ENCODE measurements at places on chromosomes 6 and 20.

DNA sequence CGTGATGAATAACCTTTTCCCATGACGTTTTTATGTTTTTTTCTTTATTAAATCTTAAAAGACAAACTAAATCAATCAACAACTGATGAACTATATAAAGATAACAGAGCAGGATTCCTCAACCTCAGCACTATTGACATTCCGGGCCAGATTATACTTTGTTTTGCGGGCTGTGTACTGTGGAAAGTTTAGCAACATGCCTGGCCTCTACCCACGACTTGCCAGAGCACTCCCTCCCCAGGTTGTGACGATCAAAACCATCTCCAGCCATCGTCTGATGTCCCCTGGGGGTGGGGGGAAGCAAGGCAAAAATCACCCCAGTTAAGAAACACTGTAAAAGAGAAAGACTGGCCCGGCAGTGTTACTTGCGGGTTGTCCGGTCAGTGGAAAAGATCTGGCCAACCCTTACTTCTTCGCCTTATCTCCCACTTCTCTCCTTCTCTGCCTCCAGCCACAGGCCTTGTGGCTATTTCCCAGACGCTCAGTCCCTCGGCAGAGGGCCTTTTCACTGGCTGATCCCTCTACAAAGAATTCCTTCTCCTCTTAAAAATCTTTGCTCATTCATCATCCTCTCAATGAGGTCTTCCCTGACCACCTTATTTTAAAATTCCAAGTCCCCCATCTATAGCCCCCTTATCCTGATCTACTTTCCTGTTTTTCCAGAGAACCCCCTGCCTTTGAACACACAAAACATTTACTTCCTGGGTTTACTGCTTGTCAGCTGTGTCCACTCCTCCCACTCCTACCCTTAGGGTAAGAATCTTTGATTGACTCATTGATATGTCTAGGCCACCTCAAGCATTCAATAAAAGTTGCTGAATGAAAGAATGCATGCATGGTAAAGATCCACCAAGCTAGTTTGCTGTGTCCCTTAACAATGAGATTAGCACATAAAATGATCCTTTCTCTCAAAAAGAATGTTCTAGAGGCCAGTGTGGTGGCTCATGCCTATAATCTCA lies 14.7 kb upstream of the RAB22A start:
- DNase-seq: no peak

DNA sequence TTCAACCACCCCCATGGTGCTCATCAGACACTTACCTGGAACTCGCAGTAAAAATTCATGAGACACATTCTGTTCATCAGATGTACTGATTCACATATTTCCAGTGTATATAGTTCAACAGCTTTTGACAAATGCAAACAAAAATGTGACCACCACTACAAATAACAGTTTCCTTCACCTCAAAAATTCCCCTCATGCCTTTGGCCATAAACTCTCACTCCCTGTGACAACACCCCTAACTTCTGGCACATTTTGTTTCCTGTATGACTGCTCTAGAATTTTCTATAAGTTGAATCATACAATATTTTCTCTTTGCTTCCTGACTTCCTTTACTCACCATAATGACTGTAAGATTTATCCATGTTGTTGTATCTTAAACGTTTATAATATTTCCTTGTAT lies 63.7 kb downstream of the C6orf118 start:
- DNase-seq: no peak

- no peak for DNase-seq
These were observed 26.5 kb upstream of the CD93 start for GRCh38 chr20:23112595-23112994.

DNA sequence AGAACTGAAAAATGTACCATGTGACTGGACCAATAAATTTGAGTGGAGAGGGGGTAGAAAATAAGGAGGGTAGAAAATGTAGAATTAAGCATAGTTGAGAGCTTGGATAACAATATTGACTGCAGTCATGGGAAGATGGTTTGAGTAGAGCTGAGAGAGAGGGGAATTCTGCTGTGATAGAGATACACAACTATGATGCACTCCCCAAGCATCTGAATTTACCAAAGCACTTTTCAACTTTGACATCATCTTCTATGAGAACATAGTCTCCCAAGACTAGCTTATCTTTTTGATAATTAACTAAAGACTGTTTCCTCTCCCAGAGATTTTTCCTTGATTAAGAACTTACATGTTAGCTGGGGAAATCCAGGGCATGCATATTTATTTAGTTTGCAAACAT lies 103.1 kb downstream of the TNFRSF21 start:
- no peak for DNase-seq

DNA sequence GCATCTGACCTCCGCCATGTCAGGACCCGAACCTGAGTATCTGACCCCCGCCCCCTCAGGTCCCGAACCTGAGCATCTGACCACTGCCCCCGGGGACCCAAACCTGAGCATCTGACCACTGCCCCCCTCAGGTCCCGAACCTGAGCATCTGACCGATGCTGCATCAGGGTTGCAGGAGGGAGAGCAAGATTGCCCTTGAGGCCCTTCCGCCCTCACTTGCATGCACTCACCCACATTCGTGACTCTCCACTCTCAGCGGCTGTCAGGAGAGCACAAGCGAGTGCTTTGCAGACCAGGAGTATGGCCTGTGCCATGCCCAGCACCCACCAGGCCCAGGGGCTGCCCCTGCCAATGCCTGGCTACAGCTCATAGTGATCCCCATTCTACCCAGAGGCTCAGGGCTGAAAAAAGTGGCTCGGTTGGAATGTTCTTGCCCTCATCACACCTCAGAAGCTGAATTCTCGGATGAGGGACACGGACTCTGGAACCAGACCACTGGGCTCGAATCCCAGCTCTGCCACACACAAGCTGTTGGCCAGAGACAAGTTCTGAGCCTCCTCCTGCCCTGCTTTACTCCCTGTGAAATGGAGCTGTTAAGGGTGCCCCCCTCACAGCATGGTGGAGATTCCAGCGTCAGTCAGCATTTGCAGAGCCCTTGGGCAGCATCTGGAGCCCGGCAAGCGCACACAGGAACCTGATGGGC lies 82.1 kb downstream of the DLL1 start:
- DNase-seq: no peak

DNA sequence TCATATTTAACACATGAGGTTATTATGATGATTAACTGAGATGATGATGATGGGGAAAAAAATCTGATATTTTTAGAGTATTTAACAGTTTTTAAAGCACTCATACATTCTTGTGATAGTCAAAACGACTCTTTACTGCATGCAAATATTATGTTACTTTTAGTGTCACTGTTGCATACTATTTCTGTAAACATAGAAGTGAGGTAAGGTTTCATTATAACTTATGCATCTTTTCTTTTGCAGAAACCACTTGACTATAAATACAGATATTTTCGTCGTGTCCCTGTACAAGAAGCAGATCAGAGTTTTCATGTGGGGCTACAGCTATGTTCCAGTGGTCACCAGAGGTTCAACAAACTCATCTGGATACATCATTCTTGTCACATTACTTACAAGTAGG lies 30.1 kb downstream of the FBXO9 start:
- no peak for DNase-seq

DNA sequence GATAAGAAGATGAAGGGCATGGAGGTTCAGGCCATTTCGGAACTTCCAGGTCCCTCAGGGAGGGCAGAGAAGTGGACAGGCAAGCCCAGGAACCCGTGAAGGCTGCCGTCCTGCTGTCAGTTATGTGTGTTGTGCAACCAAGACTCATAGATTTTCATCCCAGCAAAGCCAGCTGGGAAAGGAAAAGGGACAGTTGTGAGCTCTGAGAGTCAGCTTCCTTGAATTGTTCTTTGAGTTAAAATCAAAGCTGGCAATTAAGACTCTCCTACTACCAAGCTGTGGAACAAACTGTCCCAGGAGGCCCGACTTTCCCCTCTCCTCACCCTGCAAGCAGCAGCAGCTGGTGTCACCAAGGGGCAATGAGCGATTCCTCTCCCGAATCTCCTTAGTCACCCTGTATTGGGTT lies 46.3 kb upstream of the IYD start:
- no peak for DNase-seq
